Stimulated activated CD8-positive, alpha-beta memory T cell treated with anti-CD3 and anti-CD28 coated beads, Interleukin-7, amount 100 ng/mL, for 24 hours (primary cell): ENCODE measurements at places on chromosomes 12 and 14.

DNA sequence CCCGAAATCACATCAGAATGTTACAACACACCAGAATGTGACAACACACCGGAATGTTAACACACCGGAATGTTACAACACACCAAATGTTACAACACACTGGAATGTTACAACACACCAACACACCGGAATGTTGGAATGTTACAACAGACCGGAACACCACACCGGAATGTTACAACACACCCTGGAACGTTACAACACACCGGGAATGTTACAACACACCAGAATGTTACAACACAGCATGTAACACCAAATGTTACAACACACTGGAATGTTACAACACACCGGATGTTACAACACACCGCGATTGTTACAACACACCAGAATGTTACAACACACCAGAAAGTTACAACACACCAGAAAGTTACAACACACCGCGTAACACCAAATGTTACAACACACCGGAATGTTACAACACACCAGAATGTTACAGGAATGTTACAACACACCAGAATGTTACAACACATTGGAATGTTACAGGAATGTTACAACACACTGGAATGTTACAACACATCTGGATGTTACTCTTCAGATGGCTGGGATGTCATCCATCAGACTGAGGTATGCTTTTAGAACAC is 21.1 kb downstream of the CHFR start:
- DNase-seq = no peak

GRCh38 chr14:53183611-53184010 is 30.5 kb upstream of the DDHD1 start:
- no peak for DNase-seq

DNA sequence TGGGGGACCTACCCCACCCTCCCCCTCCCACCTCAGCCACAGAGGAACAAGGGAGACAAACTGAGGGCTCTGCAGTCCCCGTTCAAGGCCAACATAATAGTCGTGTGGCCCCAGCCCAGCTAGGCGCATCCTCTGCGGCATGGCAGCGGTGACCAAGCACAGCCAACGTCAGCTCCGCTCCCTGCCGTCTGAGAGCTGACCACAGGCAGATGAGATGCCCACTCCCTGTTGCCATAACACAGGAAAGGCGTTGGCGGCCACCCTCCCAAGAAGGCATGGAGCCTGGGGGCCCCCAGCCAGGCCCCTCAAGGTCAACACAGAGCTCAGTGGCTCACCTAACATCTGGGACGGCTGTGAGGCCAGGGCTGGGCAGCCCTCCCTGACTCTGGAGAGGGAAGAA is 32.6 kb upstream of the UBC start:
- no peak for DNase-seq

- no peak for DNase-seq
Observed at GRCh38 chr12:49920915-49921286, 17.2 kb upstream of the FAIM2 start.

- no peak for DNase-seq
Observed at GRCh38 chr12:32765906-32766305, 10.2 kb upstream of the YARS2 start.

DNA sequence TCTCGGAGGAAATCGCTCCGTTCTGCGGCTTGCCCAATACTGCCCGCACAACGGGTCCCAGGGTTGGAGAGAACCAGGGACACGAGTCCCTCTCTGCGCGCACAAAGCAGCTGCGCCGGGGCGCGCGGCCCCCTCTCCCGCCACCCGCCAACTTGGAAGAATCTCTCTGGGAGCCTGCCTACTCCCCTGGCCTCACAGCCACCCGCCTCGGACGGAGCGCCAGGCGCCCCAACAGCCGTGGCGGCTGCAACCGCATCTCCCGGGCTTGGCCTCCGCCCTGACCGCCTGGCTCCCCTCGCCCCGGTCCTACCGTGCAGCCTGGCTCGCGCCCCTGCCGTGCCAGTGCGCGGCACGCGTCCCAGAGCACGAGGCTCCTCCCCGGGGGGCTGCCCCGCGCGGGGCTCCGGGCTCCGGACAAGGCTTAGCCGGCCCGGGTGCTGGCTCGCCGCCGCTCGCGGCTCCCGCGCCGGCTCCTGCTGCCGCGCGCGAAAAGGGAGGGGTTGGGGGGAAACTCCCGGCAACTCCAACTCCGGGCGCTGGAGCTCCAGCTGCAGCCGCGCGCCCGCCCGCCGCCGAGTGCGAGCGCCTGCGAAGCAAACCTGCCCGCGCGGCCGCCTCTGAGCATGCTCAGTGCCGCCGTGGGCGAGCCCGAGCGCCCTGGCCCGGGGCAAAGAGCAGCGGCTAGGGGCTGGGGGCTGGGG is at the start of gene STXBP6:
Gene STXBP6 (minus strand): TSS at position 580 of the 701 bp plus-strand sequence. CDS start 75,329 bp downstream, outside the sequence.
- DNase-seq = no peak

GRCh38 chr14:63863004-63863403 is 10.2 kb downstream of the SYNE2 start:
- no peak for DNase-seq

- no peak for DNase-seq
Observed at GRCh38 chr12:132190012-132190755, 45.9 kb downstream of the NOC4L start.

- DNase-seq = no peak
Observed at GRCh38 chr14:49019467-49020115, 566.6 kb downstream of the RPS29 start.

DNA sequence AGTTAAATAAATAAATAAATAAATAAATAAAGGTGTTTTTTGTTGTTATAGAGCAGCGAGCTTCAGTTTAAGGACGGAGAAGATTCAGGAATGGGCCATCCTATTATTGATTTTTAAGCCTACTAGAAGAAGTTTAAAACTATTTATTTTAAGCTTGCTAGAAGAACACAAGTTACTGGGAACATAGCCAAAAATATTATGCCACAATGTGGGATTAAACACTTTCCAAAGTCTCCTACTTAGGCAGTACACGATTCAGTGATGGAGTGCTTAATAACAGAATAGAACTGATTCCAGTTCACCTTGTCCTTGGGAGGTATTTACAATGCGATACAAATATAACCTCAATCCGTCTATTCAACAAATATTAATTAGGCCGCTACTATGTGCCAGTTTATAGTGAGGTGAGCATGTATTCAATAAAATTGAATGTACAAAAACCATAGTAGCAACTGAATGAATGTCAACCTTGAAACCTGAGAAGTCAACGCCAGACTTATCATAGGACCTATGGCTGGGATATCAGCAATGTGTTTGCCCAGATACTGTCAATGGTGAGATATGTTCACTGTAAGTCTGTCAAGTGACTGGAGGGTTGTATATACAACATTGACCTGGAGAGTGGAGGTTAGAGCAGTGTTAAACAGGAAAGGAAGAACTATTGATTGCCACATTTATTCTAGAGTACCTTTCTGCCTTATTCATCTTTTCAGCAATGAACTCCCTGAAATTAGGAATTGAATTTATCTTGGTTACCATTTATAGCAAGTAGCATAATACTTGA is 486.4 kb downstream of the TMTC2 start:
- DNase-seq = no peak

- no peak for DNase-seq
Observed at GRCh38 chr12:31645924-31646323, 13.6 kb upstream of the ETFBKMT start.

GRCh38 chr14:75277008-75277814 is 1.4 kb upstream of the FOS start:
- DNase-seq = no peak

DNA sequence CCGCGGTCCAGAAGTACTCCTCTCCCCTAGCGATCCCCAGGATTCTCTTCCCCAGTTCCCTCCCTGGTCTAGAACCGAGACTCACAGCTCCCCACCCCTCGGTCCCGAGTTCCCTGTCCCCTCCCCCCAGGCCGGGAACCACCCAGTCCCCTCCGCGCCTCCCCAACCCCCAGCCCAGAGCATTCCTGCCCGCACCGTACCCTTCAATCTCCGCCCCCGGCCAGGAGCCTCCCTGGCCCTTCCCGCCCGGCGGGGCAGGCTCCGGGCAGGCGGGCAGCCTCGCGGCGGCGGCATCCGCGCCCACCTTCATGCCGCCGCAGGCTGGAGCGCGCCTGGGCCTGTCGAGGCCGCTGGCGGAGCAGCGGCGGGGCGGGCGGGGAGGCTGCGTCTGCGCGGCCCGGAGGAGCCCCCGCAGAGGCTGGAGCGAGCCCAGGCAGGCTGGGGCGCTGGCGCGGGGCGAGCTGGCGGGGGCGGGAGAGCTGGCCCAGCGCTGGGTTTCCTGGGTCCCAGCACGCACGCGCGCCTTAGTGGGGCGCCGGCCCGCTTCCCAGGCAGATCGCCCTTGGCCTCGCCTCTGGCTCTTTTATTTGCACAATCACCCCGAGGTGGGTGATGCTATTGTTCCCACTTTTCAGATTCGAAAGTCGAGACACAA is 22.2 kb upstream of the GPR132 start:
- no peak for DNase-seq

- DNase-seq = no peak
Observed at GRCh38 chr14:69539631-69540410, 34.9 kb downstream of the CCDC177 start.

- DNase-seq = no peak
Observed at GRCh38 chr12:98002887-98003493, 512.4 kb upstream of the TMPO start.

- no peak for DNase-seq
Observed at GRCh38 chr12:74449872-74450271, 87.8 kb upstream of the ATXN7L3B start.

DNA sequence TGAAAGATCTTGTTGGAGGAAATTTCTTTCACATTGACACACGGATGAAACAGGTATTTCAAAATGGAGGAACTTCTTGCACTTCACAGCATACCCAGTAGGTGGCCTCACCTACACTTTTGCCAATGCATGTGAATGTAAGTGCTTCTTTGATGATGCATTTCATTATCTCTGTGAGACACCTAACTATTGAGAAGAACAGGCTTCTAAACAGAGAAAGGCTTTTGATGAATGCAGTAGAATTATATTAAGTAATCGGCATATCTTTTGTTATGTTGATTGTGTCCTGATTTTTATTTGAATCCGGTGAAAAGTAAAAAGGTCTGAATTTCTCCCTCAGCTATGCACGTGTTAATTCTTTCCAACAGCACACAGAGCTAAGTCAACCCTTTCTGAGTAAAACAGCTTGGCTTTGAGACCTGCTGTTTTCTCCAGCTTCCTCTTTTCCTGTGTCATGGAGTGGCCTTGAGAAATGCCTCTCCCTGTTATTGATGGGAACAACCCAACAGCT is 399.0 kb downstream of the NAV3 start:
- DNase-seq = no peak

DNA sequence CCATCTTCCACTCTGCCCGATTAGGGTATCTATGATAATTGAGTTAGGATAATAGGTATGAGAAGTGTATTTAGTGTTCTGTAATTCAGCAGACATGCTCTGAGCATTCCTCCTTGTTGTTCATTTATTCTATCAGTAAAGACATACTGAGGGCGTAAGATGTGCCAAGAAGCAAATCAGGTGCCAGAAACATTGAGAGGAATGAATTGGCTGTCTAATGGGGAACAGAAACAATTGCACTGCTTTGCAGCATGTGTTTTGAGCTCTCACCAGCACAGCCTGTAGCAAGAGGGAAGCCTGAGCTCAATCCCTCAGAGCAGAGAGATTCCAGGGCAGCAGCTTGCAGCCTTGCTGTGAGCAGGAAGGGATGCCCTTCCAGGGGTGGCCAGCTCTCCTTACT is 589.3 kb downstream of the BCL11B start:
- no peak for DNase-seq
